ENCODE measurements at places on chromosomes 3 and 15.
A peak's percentile ranks its signal among the peaks of the same experiment; 100 is the strongest.

DNA sequence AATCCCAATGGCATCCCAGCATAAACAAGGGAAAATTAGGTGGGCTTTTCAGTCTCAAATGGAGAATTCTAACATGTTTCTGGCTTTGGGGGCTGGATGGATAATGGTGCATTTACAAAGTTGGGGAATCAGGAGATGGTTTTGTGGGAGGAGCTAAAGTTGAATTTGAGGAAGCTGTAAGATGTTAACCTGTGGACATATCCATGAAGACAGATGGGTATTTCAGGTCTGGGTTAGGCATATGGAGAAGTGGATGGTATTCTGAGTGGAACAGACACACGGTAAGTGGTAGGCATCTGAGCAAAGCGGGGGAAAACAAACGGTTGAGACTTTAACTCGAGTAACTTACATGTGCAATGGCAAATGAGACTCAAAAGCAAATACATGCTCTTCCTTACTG lies 1.7 kb upstream of the LMLN start:
- DNase-seq, result peak; percentile 25

DNA sequence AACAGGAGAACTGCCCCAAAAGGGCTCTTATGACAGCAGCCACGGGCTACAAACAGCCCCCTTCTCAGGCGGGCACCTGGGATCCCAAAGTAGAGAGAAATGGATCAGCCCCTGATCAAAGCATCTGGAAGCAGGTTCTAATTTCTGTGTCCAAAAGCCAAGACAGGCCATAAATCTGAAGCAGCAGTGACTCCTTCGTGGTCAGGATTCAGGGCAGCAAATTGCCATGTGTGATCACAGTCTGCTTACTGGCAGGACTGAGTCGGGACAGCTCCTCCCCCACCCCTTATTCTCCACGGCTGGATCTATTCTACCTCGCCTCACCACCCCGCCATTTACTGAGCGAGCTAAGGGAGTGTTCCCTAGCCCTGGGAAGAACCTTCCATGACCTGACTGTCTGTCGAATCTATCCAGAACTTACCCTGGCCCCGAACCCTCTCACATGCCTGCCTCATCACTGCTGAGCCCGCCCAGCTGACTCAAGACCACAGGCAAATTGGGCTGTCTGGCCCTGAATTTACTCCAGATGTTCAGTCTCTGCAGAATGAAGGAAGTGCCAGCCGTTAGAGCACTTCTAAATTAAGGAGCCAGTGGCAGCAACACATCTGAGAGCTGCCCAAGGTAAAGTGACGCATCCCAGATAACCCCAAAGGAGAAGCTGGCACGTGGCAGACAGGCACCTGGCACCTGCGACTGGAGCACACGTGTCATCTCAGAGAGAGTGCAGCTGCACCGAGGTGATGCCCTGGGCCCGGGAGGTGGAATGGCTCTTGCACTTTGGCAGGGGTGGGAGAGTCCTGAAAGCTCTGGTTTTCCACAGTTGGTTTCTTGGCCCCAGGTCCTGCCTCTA lies 1.3 kb downstream of the LRRC15 start:
- DNase-seq, result peak; percentile 69

- DNase-seq, result no peak
Observed at GRCh38 chr3:12980596-12981290, 92.5 kb downstream of the IQSEC1 start.

DNA sequence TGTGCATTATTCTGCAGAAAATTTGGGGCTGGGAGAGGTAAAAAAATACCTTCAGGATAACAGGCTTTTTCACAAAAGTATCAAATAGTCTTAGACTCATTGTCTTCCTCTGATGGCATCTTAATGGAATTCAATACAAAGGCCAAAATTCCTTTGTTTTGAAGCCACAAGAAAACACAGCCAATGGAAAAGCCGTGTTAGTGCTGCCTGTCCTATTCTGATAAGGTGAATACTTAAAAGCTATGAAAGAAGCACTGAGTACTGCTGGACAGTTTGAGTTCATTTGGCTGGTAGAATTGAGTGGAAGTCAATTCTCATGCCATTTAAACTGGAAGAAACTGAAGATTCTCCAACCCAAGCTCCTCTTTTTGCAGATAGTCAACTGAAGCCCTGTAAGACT lies 395.3 kb upstream of the TPRG1 start:
- no peak for DNase-seq

DNA sequence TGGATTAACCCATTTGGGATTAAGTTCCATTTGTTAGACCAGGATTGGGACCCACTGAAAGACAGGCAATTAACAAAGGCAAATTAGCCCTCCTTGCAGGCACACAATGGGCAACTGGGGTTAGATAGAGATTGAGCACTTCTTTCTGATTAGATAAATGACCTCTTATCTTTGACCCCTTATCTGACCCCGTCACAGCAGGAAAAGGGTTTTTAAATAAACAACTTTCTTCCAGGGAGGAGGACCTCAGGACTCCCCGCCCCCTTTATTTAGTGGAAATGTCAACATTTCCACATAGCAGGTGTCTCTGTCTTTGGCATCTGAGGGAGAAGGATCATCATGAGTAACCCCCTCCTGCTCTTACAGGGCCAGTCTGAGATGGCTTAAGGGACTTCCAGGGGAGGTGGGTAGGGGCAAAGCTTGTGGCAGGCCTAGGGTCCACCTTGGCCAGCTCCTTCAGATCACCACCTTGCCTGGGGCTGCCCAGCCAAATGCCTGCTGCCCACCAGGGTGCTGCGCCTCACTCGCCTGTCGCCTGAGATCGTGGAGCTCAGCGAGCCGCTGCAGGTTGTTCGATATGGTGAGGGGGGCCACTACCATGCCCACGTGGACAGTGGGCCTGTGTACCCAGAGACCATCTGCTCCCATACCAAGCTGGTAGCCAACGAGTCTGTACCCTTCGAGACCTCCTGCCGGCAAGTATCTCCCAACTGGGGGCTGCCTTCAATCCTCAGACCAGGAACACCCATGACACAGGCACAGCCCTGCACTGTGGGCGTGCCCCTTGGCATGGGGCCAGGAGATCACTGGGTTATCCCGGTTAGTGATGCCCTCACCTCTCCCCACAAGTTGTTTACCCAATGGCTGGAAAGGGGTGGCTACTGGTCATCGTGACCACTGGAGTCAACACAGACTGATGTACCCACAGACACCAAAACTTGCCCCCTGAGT lies 2.6 kb upstream of the WDR6 start:
- no peak for DNase-seq

DNA sequence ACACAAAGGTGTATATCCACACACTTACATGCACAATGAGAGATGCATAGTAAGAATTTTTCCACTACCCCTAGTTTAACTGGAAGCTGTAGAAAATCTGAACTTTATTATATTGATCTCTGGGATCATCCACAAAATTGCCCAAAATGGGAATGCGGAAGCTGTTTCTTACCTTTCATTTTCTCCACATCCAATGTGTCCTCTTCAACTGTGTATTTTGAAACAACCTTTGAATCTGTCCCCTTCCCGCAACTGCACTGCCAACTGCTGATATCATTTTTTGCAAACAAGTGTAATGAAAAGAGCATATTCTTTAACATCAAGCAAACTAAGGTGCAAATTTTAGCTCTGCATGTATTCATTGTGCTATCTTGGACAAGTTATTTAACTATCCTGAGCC lies 427.6 kb upstream of the TPRG1 start:
- no peak for DNase-seq

DNA sequence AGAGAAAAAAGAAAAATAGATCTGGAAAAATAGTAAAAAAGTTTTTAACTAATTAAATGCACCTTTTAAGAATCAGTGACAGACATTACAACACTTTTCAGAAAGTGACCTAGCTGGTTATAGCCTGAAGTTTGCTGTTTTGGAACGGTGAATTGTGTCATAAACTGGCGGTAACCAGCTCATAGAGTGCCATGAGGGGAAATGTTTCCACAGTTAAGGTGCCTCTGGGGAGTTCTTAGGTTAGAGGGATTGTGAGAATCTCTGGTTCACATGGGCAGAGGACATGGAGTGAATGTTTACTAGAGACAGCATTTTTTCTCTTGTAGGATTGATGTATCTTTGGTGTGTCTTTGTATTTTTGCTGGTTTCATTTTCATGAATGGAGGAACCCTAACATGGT lies 2.8 kb downstream of the TBC1D23 start:
- no peak for DNase-seq

Measured in NAMALWA (cell line).